Epithelial cell of prostate (primary cell): ENCODE measurements at places on chromosomes 4 and X.

DNA sequence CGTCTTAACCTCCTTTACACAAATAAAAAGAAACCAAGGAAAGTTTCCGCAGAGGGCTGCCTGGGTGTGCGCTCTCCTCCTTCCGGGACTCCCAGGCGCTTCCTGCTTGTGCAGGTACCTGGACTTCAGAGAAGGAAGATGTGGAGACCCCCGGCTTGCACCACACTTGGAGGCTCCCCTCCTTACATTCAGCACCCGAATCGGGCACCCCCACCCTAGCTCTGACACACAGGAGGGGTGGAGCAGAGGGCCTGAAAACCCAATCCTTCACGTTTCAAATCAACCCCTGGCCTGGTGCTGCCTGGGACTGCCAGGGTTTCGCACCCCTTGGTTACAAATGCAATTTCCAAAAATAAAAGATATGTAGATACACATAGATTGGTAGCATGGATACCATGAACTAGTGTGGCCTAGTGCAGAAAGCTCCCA lies 3.1 kb downstream of the NKX3-2 start:
- DNase-seq: no peak

GRCh38 chr4:159193046-159193620 lies 90.3 kb downstream of the RAPGEF2 start:
- DNase-seq: no peak

GRCh38 chr4:1767770-1768366 lies 25.2 kb upstream of the FGFR3 start:
- no peak for DNase-seq

- DNase-seq: no peak
These were observed 43.6 kb downstream of the WFS1 start for GRCh38 chr4:6313216-6313615.

GRCh38 chr4:6368601-6369000 lies 99.0 kb downstream of the WFS1 start:
- DNase-seq: no peak
